Effector CD4-positive, alpha-beta T cell (primary cell): ENCODE measurements at places on chromosomes 2 and 18.

DNA sequence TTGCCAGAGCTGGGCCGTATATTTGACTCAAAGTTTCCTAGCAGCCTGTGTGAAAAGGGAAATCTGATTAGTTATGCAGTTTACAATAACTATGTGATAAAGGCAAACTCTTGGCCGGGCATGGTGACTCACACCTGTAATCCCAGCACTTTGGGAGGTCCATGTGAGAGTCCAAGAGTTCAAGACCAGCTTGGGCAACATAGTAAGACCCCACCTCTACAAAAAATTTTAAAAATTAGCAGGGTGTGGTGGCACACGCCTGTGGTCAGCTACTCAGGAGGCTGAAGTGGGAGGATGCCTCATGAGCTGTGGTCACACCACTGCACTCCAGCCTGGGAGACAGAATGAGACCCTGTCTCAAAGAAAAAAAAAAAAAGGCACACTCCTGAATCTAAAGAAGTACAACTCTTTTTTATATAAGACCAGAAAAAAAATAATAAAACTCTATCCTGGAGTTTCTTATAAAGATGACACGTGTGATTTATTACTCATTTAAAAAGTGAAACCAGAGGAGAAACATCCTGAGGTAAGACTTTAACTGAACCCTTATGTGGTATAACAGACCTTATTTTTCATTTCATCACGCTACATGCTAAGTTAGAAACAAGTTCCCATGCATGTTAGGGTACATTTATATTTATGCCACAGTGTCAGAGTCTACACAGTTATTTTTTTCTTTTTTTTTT lies 32.6 kb upstream of the KCMF1 start:
- no peak for DNase-seq

DNA sequence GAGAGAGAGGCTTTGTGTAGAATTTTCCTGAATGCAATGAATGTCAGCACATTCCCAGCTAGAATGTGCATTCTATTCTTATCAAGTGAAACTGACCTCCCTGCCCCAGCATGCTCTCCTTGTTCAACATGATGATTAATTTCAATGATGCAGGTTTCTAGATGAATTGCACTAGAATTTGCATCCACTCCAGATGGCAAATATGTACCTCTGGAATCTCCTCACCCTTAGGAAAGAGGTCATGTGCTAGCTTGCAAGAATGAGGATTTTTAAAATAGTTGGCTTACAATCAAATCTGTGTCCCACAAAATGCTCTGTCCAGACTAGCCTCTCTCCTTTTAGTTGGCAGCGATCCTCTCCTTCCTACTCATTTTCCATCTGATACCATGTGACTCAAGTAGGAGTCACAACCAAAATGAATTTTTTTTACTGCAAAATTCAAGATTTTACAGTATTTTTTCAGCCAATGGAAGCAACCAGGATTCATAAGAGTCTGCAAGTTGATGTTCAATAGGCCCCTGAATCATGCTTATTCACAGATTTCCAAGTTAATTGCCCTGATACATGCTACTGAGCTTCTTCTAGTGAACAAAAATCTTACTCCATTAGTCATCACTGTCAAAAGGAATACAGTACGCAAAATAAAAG lies 21.0 kb upstream of the STAT4 start:
- DNase-seq, result no peak

DNA sequence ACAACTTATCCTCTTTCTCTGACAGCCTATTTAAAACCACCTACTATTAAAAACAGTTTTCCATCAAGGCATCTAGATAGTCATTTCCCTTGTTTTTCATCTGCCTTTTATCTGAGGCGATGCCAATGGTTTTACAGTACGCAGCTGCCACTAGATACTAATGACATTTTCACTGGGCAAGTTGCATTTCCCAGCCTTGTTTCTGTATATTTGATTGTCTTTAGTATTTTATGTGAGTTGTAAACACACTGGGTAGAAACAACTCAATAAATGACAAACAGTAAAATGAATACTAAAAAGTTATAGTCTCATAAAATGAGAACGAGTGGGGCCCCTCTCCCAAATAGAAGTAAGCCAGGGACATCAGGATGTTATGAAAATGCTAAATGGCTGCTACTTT lies 8.9 kb upstream of the DARS1 start:
- DNase-seq, result no peak

- DNase-seq, result no peak
These were observed 50.6 kb downstream of the CHRNA1 start for GRCh38 chr2:174713686-174714085.

DNA sequence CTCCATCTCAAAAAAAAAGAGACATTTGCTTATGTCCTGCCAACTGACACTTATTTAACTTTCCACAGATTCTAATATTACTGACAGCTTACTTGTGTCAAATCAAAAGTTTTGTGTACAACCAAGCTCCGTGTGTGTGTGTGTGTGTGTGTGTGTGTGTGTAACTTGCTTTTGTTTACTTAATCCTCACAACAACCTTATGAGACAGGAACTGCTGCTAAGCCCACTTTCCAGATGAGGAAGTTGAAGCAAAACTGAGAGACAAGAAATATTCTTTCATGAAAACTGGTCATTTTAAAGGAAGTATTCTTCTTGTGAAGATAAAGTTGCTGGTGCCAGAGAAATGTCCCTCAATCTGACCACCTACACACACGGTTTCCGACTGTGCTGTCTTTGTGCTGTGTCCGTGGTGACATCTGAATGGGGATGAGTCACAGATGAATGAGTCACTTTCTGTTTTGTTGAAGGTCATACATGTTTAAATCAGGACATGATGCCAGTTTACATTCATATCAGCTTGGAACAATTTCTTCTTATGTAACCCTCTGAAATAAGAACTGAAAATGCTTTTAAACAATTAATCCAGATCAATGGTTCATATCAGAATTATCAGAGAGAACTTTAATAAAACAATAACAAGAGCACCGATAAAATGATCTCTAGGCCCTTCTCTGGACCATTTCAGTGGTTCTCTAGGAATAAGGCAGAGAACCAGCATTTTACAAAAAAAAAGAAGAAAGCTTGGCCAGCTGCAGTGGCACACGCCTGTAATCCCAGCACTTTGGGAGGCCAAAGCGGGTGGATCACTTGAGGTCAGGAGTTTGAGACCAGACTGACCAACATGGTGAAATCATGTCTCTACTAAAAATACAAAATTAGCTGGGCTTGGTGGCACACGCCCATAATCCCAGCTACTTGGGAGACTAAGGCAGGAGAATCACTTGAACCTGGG lies 95.5 kb downstream of the THNSL2 start:
- no peak for DNase-seq

DNA sequence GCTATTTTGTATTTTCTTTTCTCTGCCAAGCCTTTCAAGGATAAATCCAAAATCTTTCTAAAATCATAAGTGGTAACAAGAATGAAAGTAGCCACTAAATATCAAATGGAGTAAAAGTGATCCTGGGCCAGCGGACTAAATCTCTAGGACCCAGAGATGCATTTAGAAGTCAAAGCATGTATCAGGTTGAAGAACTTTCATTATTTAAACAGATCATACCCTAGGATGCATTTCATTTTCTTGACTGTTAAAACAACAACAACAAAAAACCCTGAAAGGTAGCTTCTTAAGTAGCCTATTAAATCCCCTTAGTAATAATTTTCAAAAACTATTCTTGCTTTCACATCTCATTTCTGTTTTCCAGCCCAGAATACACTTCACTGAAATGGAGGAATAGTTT lies 4.8 kb upstream of the POU3F3 start:
- no peak for DNase-seq

GRCh38 chr2:156896294-156896693 lies 361.2 kb upstream of the GALNT5 start:
- DNase-seq, result no peak

DNA sequence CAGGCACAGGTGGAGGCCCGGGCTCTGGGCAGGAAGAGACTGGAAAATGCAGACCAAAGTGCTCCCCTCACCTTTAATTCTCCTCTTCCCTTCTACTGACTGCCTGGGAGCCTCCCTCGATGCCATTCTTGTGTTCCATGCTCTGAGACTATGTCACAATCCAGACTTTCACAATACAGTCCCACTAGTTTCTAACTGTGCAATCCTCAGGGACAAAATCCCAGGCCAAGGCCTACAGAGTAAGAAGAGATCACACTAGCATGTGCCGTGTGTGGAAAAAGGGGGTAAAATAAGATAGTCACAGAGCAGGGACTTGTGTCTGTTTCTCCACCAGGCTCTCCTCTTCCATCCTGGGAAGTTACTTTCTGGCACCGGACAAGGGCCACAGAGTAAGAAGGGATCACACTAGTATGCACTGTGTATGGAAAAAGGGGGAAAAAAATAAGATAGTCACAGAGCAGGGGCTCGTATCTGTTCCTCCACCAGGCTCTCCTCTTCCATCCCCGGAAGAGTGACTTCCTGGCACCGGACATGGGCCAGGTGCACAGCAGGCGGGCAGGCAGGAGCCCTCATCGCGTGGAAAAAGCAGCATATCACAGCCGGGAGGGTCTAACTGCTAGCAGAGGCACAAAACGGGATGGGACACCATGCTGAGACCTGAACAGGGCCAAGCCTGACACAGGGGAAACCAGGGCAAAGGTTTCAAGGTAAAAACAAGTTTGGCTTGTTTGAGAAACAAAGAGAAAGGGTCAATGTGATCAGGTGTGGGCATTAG lies 9.6 kb downstream of the CYB5A start:
- no peak for DNase-seq

GRCh38 chr2:51633073-51633472 lies 601.1 kb upstream of the NRXN1 start:
- DNase-seq, result no peak

- DNase-seq, result no peak
These were observed 25.4 kb downstream of the FBLN7 start for GRCh38 chr2:112163541-112163981.

DNA sequence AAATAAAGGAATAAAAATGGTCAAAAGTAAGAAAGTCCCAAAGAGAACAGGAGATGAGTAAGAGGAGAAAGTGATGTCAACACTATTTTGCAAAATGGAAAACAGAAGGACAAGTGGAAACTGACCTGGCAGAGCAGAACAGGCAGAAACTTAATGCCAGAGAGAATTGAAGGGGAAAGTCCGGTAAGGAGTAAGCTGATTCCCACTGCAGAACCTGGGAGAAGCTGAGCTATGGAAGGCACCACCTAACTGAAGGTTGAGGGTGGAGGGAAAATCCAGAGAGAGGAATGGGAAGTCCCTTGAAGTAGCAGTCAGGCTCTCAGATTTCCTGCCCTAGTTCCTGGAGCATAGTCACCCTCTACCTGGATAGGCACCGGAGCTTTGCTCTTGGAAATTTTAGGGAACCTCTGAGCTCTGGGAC lies 59.8 kb downstream of the MOGAT1 start:
- no peak for DNase-seq

DNA sequence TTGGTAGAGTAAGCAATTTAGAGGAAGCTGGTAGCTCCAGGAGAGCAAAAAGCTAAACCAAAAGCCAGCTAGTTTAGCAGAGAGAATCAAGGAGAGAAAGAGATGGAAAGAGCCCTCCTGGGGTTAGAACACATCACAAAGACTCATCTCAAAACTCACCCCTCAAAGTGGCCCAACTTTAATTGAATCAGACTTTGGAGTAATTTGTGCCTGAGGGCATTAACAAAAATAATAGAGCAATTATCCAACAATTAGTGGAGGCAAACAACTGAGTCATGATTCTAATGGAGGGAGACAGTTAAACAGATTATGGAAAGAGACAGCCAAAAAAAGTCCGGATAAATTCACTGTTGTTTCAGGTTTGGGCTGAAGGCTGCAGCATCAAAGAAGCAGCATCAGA lies 417.4 kb downstream of the KCNJ3 start:
- DNase-seq, result no peak

- no peak for DNase-seq
These were observed 348.1 kb downstream of the GALR1 start for GRCh38 chr18:77597726-77598125.

- no peak for DNase-seq
These were observed 26.5 kb upstream of the FOSL2 start for GRCh38 chr2:28366149-28366495.

DNA sequence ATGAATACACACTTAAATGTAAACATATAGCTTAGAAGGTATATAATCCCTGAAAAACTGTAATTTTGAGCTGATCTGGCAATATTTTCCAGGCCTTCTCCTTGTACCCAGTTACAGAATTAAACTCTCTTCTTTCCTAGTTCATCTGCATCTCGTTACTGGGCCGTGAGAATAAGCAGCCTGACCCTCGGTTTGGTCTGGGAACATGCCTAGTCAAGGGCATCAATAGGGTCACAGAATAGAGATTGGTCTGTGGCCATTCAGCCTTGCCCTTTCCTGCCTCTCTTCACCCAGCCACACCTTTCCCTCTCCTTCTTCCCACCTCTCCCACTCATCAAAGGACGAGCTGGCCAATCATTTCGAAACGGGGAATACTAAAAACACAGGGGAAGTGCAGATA lies 27.3 kb downstream of the SULT1C2 start:
- DNase-seq, result no peak

DNA sequence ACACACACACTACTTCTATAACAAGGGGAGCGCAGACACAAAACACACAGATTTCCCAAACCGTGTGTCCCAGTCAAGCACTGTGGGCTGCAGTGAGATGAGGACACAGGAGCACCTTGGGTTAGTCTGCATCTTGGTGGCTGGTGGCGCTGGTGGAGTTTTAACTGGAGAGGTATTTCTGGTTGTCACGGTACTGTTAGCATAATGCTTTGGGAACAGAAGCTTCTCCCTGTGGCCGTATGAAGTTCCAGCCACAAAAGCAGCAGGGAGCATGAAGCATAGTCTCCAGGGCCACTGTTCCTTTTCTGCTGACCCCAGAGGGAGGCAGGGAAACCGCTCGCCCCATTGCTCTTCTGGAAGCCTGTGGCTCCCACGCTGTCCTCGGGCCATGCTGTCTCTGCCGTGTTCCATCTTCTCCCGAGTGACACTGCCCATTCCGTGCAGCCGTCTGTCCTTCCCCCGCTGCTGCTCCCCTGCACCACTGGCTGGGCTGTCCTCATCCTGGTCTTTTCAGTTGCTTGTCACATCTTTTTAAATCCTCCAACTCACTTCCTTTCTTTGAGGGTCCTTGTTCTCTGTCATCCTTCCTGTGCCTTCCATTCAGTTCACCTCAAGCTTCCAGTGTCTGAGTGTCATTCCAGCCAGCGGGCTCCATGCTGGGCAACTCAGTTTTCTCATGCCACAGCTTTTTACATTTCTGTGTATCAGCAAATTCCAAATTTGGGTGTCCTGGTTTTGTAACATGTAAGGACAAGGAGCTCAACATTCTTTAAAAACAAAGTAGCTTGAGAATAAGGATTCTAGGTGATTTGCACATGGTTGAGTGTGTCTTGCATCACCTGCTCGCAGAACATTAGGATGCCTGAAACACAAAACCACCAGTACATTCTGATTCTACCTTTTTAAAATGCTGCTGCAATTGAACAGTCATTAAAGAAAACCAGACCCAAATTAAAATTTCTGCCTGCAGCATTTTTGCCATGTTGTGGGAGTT lies 125.0 kb downstream of the MTCL1 start:
- DNase-seq, result no peak

DNA sequence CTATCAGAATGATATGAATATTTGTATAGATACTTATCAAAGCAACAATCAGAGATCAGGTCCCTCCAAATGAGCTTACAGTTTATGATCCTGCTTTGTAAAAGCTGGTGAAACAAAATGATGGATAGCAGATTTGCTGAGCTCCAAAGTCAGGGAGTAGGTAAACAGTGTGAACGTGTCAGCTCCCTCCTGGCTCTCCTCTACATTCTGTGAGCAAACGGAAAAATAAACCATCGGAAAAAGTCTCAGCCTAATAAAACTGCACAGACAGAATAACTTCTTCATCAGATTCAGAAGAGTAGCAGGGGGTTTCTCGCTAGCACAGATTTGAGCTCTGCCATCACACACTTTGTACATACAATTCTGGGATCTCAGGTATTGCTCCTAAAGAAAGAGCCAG lies 51.3 kb downstream of the BCL11A start:
- DNase-seq, result no peak

- DNase-seq, result no peak
These were observed 40.3 kb downstream of the KCNS3 start for GRCh38 chr2:17918789-17919188.
